ENCODE measurements at places on chromosomes 1 and 21.

GRCh38 chr1:197595304-197595904, 179.9 kb downstream of the DENND1B start:
- no peak for DNase-seq

GRCh38 chr1:198495631-198496030, 44.8 kb downstream of the ATP6V1G3 start:
- DNase-seq = no peak

DNA sequence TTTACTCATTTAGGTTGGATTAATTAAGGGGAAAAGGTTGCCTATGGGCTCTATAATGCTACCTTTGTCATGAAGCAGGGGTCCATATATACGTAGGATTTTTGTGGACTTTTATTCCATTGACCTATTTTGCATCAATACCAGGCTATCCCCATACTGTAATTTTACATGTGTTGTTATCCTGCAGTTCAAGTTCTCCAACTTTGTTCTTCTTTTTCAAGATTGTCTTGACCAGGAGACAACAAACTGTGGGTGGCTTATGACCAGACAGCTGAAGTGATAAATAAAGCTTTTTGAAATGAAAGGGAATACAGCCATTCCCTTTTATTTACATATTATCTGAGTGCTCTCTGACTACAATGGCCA, 345.7 kb downstream of the BARHL2 start:
- DNase-seq = no peak

GRCh38 chr1:70360321-70360720, 5.8 kb upstream of the ANKRD13C start:
- no peak for DNase-seq

DNA sequence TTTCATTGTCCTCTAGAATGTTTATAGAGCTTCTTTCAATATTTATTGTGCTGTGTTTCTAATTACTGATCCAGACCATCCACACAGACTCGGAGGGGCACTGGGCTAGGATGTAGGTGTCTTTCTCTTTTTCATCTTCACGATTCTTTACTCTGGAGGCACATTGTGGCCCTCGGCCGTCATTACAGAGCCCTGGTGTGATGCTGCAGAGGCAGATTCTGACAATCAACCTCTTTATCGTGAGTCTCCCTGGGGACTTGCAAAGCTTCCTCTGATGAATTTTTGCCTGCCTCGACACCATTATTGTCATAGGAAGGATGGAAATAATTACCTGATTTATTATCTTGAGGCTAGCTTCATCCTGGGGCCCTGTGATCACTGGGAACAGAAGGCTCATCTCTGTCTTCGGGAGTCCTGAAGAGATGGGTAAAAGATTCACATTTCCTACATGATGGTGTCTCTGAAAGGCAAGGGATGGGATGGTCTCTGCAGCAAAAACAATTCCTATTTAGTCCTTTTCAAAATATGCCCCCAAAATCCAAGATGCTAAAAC, 89.4 kb downstream of the SEC16B start:
- no peak for DNase-seq

DNA sequence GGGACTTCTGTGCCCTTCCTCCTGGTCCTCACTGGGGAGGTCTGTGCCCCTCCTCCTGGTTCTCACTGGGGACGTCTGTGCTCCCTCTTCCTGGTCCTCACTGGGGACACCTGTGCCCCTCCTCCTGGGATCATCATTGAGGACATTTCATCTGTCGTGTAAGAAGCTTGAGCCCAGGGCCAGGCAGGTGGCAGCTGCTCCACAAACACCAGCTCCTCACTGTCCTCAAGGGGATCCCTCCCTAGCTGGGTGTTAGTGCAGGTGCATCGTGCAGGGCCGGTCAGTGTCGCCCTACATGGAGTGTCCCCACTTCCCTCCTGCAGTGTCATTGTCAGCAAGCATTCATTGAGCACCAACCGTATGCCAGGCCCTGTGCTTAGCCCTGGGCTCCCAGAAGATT, 312.7 kb downstream of the PTPRU start:
- DNase-seq = no peak

DNA sequence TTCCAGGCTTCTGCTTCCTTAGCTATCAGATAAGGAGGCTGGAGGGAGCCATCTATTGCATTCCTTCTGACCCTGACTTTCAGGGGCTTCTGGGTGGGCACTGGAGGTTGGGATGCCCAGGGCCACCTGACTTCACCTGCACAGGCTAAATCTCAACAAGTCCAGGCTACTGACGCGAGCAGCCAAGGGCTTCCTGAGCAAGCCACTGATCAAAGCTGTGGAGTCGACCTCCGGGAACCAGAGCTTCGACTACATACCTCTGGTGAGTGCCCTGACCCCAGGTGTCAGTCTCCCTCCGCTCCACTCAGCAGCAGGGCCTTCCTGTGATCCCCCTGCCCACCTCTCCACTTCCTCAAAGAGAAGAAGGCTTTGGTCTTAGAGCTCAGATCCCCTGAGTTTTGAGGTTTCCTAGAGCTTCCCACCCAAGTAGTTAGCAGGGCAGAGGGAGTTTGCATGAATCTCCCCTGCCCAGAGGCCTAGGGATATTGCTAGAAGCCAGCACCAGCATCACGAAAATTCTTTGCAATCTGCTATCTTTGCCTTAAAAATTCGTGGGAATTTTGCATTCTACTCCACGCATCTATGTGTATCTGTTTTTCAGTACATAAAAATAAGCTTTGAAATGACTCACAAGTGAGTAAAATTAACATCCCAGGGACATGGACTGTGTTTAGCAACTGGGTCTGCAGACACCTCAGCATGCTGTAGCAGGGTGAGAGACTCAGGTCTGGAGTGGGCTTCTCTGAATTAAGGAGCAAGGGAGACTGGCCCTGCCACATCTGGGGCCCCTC, 61.4 kb downstream of the VWA5B1 start:
- no peak for DNase-seq

GRCh38 chr1:54952950-54953718, 27.3 kb upstream of the TMEM61 start:
- DNase-seq = no peak

- DNase-seq = no peak
These were observed 72.5 kb upstream of the IGSF21 start for GRCh38 chr1:18035145-18035544.

GRCh38 chr1:152313970-152314369, 11.1 kb downstream of the FLG start:
- DNase-seq = no peak

DNA sequence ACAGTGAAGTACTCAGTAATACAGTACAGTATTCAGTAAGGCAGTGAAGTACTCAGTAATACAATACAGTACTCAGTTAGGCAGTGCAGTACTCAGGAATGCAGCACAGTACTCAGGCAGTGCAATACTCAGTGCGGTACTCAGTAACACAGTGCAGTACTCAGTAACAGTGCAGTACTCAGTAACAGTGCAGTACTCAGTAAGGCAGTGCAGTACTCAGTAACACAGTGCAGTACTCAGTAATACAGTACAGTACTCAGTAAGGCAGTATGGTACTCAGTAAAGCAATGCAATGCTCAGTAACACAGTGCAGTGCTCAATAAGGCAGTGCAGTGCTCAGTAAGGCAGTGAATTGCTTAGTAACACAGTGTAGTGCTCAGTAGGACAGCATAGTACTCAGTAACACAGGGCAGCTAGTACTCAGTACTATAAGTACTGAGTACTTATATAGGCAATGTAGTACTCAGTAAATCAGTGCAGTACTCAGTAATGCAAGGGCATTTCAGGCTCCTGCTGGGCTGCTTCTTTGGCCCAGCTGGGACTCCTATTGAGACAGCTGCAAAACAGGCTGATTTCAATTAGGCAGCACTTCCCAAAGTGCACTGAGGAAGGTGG, 411.3 kb downstream of the DISC1 start:
- DNase-seq = no peak

DNA sequence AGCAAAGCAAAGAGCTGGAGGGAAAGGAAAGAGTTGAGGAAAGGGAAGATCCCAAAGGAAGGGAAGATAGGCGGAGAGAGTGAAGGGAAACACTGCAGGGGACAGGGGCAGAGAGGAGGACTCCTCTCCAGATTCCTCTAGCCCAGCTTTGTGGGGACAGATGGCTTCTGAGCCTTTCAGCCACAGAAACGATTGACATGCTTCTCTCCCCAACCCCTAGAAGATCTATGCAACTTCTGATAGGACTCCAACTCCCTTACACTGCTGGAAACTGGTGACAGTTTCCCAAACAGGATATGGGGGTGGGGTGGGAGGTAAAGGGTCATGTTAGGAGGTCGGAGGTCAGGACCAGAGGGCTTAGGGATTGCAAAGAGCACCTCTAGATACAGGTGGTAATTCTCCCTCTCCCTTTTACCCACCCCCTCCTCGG, 6.5 kb downstream of the MEX3A start:
- DNase-seq = no peak

- no peak for DNase-seq
These were observed 27.3 kb upstream of the GOLT1A start for GRCh38 chr1:204241050-204241449.

DNA sequence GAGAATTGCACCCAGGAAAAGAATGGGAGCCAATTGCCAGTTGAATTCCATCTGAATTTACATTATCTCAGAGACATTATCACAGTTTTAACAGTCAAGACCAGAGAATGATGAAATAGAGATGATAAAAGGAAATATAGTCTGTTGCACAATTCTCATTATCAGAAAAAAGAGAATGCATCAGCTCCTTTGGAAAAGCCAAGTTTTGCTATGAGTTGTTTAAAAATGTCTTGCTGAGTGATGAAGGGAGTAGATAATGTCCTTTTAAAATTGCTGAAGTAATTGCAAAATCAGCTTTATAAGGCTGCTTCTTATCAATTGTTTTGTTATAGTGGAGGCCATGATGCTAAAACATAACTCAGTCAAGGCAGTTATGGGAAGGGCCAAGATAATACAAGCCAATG, 37.9 kb upstream of the EEIG2 start:
- no peak for DNase-seq

GRCh38 chr1:230618537-230618936, 23.7 kb upstream of the COG2 start:
- DNase-seq = no peak

- no peak for DNase-seq
These were observed 203.2 kb downstream of the APP start for GRCh38 chr21:25967181-25967900.

DNA sequence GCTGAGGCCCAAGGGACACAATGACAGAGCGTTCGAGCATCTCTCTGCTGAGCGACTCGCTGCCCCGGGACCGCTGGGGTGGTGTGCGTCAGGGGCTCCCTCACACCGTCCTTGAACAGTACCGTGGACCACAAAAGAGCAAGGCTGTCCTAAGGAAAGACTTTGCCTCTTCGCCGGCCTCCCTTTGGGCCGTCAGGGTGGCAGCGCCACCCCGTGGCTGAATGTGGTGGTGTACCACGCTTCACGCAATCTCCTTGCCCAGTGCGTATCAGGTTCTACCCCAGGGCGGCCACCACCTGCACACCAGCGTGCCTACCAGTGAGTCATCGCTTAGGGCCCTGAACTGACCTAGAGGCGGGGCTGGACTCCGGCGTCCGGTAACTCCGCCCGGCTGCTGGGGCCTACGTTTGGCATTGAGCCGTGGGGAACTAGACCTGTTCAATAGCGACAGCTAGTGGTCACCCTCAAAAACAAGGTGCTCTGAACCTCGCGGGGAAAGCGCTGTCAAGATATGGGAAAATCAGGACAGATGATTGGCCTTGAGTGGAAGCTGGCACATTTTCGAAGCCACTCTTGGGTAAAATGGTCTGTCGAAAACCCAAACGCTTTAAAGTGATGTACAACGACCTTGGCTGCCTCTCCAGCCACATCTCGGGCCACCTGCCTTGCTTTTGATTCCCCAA, 8.1 kb upstream of the TRAF3IP3 start:
- peak; percentile 87 for DNase-seq

DNA sequence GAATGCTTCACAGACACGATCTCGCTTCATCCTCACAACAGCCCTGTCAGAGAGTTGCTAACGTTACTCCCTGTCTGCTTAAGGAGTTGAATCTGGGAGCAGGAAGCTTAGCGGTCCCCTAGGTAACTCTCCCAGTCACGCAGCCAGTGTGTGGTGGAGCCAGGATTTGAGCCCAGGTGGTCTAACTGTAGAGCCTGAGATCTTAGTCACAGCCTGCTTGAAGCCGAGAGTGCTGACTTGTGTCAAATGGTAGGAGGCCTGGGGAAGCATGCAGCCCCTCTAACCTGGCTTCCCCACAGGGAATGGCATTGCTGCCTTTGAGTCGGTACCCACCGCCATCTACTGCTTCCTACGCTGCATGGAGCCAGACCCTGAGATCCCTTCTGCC, 4.1 kb downstream of the ADPRS start:
- DNase-seq = no peak

- DNase-seq = no peak
These were observed 123.1 kb downstream of the PGBD5 start for GRCh38 chr1:230303069-230303468.

GRCh38 chr21:37474342-37474741, 107.8 kb downstream of the DYRK1A start:
- no peak for DNase-seq

DNA sequence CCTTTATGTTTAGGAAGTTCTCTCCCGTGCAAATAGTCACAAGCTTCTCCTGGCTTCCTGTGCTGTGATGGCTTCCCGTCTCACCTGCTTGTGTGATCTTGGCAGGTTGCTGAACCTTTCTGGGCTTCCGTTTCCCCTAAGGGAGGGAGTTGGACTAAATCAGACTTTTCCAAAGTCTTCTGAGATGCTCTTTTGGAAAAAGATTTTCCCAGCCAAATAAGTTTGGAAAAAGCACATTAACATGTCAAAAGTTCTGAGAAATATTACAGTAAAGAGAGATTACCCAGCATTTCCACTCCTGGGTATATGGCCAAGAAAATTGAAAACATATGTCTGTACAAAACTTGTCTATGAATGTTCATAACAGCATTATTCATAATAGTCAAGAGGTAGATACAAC, 36.0 kb upstream of the TENT5C start:
- no peak for DNase-seq

DNA sequence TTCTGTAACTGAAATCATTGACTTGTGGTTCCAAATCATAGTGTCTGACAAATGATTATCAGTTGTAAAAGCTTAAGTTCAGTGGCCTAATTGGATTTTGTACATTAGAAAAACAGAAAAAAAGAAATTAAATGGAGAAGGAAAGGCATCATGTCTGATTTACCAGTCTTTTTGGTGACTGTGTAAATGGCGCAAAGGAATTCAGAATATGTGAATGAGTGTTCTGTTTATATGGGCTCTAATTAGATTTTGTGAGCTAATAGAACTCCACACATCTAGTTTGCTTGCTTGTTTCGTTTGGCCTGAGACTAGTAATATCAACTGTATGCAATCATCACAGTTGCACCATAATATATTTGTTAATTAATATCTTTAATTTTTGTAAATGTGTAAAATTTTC, 151.7 kb downstream of the PLA2G4A start:
- DNase-seq = no peak

Data from CD4-positive, alpha-beta T cell treated with Interleukin-17A for 4 hours (primary cell).